ENCODE measurements at places on chromosomes 12 and 14. TPM values are rescaled to one million over a fixed set of nuclear protein-coding genes. Genes with fewer than 3 reads are reported as not detected.

- no peak for DNase-seq
- H3K4me3 ChIP-seq = no peak overlapping the region
- H3K4me1 ChIP-seq = peaks cover 7% of the 10 kb centered on the region
- H3K27me3 ChIP-seq = peaks cover 10% of the 10 kb centered on the region
These were observed 349.5 kb downstream of the GRIN2B start for GRCh38 chr12:13631873-13632272.

DNA sequence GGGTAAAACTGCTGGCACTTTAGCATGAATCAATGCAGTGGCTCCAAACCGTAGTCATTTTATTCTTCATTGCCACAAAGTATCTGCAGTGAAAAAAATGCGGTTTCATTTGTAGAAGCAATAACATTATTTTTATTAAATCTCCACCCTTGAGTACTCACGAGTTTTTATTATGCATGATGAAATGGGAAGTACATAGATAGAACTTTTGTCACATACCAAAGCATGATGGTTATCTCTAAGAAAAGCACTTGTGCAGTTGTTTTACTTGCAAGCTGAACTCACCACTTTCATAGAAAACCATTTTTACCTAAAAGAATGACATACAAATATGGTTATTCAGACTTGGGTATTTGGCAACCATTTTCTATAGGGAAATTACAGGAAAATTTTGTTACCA is 90.3 kb downstream of the PELI2 start:
- H3K27ac ChIP-seq = no peak overlapping the region
- peaks cover 12% of the 10 kb centered on the region for H3K4me1 ChIP-seq
- H3K36me3 ChIP-seq = peaks cover 3% of the 10 kb centered on the region

GRCh38 chr14:44404599-44404998 is 102.5 kb downstream of the FSCB start:
- H3K27me3 ChIP-seq = peaks cover 3% of the 10 kb centered on the region
- peaks cover 4% of the 10 kb centered on the region for H3K4me1 ChIP-seq
- H3K27ac ChIP-seq = no peak overlapping the region
- H3K4me3 ChIP-seq = no peak overlapping the region
- no peak for DNase-seq
- no peaks in the 10 kb centered on the region for H3K36me3 ChIP-seq

DNA sequence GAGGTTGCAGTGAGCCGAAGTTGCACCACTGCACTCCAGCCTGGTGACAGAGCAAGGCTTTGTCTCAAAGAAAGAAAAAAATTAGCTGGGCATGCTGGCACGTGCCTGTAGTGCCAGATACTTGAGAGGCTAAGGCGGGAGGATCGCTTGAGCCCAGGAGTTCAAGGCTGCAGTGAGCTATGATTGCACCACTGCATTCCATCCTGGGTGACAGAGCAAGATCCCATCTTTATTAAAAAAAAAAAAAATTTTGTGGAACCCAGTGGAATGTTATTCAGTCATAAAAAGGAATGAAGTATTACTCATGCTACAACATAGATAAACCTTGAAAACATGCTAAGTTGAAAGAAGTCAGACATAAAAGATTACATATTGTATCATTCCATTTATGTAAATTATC is 8.3 kb upstream of the ERBB3 start:
- no peak overlapping the region for H3K27ac ChIP-seq
- peak overlapping the region; percentile 47 for H3K4me3 ChIP-seq
- no peaks in the 10 kb centered on the region for H3K4me1 ChIP-seq
- H3K27me3 ChIP-seq = peaks cover 4% of the 10 kb centered on the region
- no peak for DNase-seq

DNA sequence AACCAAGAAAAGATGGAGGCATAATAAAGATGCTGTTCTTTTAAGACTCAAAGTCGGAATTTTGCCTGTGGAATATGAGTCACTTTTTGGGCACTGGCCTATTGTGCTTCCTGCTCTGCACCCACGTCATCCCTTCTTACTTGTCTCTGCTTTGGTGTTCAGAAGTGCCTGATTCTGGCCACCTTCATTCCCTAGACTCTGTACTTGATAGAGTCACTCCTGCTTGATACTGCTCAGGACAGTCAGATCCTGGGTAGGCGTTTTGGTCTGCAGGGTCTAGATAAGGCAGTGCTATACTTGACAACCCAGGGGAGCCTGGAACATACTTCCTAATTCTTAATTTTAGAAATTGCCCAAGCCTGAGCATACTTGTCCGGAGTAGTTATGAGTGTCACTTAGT is 1.9 kb downstream of the LRRK2 start:
- peaks cover 12% of the 10 kb centered on the region for H3K4me1 ChIP-seq
- no peak overlapping the region for H3K27ac ChIP-seq
- DNase-seq = no peak
- H3K4me3 ChIP-seq = no peak overlapping the region
- H3K27me3 ChIP-seq = peaks cover 5% of the 10 kb centered on the region

Gene CNPY2
- 203 TPM for total RNA-seq

Data from endothelial cell (in vitro differentiated cells).